ENCODE measurements at places on chromosomes 1 and 21.

DNA sequence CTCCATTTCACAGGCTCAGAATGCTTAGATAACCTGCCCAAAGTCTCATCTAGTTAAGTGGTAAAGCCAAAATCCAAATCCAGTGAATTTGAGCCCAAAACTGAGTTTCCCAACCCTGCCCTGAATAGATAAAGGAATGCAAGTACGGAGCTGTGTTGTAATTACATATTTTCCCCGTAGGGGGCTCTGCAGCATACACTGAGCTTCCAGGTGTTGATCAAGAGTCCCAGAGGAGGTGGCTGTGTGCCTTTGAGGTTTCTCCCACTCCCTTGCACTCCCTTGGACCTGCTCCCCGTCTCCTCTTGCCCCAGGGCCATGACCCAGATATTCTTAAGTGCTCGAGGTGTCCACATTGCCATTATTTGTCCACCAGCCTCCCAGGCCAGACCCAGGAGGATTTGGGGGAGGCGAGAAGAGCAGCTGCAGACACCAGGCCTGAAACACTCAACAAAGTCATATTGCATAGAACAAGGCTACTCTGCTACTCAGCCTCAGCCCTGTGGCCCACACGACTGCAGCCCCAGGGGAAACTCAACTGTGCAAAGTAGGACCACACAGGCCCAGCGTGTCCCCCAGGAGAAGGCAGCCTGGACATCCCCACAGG is 18.4 kb upstream of the LY9 start:
- peak; percentile 17 for DNase-seq

DNA sequence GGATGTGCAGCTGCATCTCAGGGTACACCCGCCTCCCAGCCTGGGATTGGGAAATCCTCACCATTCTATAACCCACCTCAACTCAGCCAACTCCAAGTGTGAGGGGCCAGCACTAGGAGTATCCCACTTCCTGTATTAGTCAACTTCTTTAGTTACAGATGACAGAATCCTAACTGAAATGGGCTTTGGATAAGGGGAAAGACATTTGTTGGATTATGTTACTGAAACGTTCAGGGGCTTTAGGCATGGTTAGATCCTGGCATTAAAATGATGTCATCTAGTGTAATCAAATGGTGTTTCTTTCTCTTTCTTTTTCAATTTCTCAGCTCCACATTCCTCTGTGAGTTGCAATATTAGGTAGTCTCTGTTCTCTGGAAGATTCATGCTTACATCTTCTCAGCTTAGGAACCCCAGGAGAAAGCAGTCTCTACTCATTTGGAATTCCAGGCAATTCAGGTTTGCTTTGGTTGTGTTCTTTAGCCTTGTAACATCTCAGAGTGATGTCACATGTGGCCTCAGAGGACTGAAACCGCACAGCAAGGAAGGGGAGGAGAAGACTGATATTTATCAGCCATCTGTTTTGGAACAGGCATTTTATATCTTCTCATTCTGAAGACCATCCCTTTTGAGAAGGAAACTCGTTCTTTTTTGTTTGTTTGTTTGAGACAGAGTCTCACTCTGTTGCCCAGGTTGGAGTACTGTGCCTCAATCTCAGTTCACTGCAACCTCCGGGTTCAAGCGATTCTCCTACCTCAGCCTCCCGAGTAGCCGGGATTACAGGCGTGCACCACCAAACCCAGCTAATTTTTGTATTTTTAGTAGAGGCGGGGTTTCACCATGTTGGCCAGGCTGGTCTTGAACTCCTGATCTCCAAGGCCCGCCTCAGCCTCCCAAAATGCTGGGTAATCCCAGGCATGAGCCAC is 18.9 kb upstream of the TMEM54 start:
- DNase-seq = no peak

DNA sequence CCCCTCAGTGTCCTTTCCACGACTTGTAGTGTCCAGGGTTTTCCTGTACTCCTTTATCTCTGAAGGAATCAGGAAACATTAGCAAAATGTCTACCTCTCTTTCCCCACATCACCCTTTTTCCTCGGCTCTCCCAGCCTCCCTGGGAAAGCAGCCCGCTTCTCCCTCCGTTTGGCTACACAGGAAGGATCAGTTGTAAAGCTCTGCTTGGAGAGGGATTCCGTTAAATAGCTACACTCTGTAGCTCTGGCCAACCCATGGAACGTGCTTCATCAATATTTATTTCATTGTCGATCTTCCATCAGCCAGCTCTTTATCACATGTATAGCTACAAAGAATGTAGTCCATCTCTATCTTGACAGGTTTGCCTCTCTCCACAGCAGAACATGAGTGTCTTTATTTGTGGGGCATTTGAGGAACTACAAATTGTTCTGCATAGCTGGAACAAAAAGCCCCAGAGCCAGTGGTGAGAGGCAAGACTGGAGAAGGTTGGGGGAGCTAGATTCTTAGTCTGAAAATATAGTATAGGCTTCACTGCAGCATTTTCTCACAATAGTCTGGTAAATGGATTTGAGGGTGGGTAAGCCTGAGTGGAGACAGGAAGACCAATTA is 191.8 kb downstream of the SLC35F3 start:
- DNase-seq = no peak

DNA sequence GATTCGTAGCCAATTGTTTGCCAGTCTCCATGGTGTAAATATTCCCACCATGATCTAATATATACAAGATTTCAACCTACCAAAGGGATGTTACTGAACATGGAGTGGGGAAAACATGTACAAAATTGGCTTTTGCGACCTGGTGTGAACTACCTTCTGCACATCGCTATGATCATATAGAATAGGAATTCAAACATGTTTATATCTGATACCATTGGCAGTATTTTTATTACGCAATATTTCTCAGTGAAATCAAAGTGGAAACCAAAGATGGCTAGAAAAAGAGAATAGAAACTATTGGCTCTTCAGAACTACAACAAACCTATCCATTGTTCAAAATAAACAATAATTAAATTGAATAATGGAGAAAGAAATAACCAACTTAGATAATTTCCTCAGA is 285.1 kb downstream of the TPR start:
- DNase-seq = no peak

- no peak for DNase-seq
Observed at GRCh38 chr1:228770779-228771223, 35.5 kb downstream of the RHOU start.

GRCh38 chr1:94560333-94560732 is 18.8 kb upstream of the F3 start:
- DNase-seq = no peak

- no peak for DNase-seq
Observed at GRCh38 chr1:29934255-29934772, 698.0 kb downstream of the PTPRU start.

- DNase-seq = no peak
Observed at GRCh38 chr1:157348538-157349480, 203.5 kb downstream of the FCRL5 start.

- DNase-seq = no peak
Observed at GRCh38 chr1:181208083-181208482, 119.6 kb downstream of the IER5 start.

DNA sequence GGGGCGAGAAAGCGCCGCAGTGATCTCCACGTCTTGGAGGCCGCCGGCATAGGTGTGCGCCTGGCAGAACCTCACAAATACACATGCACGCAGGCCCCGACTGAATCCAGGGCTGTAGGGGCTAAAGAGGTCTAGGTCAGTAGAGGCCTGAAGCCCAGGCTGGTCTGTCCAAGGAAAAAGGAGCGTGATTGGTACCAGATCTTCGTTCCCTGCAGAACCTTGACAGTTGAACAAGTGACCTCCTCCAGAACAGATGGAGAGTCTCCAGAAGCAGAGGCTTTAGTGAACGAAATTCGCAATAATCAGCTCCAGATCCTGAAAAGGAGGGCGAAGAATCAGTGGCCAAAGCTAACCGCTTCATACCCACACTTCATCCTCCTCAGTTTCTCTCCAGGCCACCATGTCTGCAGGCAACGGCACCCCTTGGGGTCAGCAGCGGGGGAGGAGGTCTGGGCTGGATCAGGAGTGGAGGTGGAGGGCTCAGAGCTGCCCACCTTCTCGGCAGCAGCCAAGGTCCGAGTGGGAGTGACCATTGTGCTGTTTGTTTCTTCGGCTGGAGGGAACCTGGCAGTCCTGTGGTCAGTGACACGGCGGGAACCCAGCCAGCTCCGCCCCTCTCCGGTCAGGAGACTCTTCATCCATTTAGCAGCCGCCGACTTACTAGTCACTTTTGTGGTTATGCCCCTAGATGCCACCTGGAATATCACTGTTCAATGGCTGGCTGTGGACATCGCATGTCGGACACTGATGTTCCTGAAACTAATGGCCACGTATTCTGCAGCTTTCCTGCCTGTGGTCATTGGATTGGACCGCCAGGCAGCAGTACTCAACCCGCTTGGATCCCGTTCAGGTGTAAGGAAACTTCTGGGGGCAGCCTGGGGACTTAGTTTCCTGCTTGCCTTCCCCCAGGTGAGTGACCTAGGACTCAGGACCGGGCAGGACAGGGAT is 749 bp upstream of the PEX11B start:
- no peak for DNase-seq

DNA sequence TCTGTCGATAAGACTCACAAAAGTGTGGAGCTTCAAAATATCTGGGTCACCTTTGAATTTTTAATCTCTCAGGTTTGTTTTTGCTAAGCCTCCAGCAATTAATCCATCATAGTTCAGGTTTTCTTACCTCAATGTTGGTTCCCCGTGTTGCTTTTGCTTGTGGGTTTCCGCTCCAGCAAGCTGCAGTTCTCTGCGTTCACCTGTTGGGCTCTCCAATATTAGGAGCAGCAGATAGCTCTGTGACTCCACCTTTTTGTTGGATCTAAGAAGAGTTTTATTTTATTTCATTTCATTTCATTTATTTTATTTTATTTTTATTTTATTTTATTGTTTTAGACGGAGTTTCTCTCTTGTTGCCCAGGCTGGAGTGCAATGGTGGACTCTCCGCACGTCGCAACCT is 335.5 kb downstream of the COL11A1 start:
- DNase-seq = no peak

GRCh38 chr1:92480813-92481598 is 5.7 kb downstream of the GFI1 start:
- DNase-seq = no peak

DNA sequence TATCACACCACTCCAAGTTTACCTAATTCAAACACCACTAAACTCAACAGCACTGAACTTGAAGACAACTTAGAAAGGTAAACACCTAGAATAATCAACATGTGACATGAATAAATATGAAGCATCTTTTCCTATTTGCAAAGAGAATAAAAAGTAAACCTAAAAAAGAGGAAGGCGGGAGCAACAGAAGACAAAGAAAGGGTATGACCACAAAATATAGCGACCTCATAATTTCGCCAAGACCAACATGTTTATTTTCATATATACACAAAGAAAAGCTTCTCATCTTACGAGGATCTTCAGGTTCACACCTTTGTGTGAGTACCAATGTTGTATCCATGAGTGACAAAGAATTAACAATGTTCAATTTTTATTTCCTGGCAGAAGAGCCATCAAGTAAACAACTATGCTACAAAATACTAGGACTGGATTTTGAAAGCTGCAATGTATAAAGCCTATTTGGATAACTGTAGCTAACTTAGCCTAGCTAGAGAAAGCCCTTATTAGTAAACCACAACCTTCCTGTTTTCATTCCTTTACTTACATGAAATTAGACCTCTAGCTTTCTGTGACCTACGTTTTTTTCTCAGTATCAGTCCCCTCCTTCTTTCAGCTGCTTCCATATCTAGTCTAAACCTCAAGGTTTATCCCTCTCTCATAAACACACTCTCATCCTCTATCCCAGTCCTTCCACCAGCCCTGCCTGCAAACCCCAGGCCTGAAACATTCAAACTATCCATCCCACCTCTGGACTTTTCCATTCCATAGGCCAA is 21.3 kb upstream of the PHTF1 start:
- DNase-seq = no peak

DNA sequence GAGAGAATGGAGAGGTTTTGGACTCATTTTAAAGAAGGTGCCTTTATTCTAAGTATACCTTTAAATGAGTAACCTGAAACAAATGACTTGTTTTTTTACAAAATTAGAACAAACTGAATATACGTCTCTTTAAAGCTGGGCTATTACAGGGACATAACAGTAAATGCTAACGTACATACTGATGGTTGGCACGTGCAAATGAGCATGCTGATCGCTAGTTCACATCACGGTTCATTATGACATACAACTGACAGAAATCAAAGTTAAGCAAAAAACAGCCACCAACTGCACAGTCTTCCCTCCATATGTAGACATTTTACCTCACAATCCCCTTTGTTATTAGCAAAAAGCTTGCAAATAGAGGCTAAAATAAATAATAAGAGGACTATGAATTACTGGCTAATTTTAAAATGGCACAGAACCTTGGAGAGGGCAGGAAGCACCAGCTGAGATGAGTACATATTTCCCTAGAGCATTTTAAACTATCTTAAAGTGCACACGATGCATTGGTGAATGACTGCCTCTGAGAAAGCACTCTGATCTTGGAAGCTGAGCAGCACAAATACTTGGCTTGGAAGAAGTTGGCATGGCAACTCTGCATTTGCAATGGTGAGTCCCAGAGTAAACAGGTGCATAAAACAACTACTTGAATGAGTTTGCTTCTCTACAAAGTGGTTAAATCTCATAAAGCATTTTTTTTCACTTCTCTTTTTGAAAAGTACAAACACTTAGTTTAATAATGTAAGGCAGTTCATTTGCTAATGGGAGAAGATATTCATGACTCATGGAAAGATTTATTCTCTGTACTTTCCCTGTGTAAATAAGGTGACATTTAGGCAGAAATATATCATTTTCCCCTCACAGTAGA is 204.7 kb downstream of the LHX8 start:
- DNase-seq = no peak

- DNase-seq = peak; percentile 27
Observed at GRCh38 chr1:211469938-211470529, 21.9 kb downstream of the RD3 start.

DNA sequence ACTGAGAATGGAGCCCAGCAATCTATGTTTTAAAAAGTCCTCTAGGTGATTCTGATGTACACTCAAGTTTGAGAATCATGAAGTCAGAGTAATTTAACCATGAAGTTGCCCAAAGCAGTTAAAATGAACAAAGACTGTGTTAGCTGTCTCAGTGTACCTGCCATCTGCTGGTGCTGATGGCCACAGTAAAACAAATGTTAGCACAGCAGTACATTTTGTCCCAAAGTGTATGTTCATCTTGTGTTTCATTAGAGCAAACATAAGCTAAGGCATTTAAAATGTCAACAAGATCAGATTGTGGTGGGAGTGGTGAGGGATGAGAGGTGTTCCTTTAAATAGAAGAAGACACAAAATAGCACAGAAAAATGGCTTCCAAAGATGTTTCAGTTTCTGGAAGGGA is 31.1 kb downstream of the FYB2 start:
- no peak for DNase-seq

- DNase-seq = no peak
Observed at GRCh38 chr1:198595765-198596164, 43.1 kb upstream of the PTPRC start.

- no peak for DNase-seq
Observed at GRCh38 chr1:212229654-212230053, 55.6 kb upstream of the PPP2R5A start.
